ENCODE measurements at places on chromosomes 6 and 20.

- DNase-seq = no peak
Measured at GRCh38 chr6:149089510-149089909, 228.0 kb upstream of the TAB2 start.

- DNase-seq = no peak
Measured at GRCh38 chr6:137002505-137002904, 42.3 kb downstream of the IL20RA start.

DNA sequence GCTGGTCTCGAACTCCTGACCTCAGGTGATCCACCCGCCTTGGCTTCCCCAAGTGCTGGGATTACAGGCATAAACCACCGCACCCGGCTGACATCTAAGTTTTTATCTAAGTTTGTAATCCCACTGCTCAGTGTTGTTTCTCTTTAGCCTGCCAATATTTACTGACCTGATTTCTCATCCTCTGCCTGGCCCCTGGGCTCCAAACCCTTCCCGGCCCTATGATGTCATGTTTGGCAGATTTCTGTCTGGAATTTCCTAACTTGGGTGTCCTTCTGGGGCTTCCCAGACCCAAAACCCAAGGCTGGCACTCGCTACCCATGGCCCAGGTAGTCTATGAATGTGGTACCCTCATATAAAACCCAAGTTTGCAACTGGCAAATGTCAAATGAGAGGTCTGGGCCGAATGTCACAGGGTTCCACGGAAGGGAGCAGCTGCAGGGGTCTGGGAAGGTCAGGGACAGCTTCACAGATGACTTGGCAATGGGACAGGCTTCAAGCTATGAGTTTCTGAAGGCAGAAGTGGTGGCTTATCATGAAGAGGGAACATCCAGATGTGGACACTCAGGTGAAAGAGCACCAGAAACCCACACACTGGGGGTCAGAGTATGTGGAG, 54.9 kb downstream of the TMEM170B start:
- DNase-seq = no peak

DNA sequence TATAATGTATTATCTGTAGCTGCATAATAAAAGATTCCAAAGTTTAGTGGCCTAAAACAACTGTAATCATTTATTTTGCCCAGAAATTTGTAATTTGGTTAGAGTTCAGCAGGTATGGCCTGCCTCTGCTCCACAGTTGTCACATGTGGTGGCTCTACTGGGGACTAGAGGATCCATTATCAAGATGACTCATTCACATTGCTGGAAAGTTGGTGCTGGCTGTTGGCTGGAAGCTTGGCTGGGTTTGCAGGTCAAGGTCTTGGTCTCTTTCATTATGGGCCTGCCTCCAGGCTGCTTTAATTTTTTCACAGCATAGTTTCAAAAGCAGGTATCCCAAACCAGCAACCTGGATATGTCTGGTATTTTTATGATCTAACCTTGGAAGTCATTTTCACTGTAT, 17.6 kb downstream of the TRDN start:
- no peak for DNase-seq

GRCh38 chr6:4923081-4923480, 80.8 kb downstream of the RPP40 start:
- DNase-seq = no peak

GRCh38 chr6:170203212-170203611, 87.7 kb downstream of the DLL1 start:
- DNase-seq = no peak

- DNase-seq = no peak
Measured at GRCh38 chr6:87628881-87629280, 38.9 kb downstream of the ORC3 start.

Measured in stimulated activated CD4-positive, alpha-beta T cell treated with anti-CD3 and anti-CD28 coated beads, Interleukin-4, amount 100 ng/mL, for 4 hours (primary cell).